ENCODE measurements at places on chromosomes 2 and 18.

- no peak for DNase-seq
These were observed 111.7 kb upstream of the ATP5MC3 start for GRCh38 chr2:175293195-175293594.

DNA sequence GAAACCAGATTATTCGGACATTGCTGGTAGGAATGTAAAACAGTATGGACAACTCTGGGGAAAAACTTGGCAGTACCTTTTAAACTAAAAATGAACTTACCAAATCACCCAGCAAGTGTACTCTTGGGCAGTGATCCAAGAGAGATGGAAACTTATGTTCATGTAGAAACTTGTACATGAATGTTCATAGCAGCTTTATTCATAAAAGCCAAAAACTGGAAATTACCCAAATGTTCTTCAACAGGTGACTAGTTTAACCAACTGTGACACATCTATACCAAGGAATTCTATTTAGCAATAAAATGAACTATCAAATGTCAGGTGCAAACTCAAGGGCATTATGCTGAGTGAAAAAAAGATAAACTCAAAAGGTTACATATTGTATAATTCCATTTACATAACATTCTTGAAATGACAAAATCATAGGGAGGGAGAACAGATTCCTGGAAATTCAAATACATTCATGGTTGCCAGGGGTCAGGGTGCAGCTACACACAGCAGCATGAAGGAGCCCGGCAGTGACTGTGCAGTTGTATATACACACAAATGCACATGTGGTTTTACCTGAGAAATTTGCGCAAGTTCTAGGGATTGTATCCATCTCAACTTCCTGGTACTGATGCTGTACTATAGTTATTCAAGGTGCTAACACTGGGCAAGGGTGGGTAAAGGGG lies 3.5 kb upstream of the RNU4ATAC start:
- no peak for DNase-seq

GRCh38 chr2:178473931-178474330 lies 4.5 kb downstream of the FKBP7 start:
- DNase-seq, result no peak

DNA sequence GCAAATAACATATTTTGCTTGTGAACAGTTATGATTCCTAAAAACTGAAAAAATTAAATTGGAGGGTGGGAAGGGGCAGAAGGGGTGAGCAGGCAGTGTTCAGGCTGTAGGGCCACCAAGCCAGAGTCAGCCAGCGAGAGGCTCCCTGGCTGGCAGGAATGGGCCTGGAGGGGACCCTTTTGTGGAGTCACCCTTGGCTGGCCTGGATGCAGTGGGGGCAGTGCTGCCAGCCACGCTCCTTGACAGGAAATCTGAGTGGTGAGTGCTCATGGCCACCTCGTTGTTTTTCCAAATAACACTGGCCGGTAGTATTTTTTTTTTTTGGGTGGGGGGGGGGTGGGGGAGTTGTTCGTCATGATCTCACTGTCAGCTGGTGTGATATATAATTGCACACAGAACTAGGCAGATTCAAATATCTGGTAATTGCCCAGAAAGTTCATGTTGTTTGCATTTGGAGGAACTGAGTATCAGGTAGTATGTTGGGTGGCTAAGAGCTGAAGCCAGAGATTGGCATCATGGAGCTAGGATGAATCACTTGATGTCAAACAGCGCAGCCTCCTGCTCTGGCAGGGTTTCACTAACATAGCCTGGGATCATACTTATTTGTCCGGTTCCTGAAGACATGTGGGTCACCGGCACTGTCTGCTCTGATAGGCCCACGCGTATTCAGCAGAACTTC lies 160.0 kb downstream of the PTGR3 start:
- no peak for DNase-seq

DNA sequence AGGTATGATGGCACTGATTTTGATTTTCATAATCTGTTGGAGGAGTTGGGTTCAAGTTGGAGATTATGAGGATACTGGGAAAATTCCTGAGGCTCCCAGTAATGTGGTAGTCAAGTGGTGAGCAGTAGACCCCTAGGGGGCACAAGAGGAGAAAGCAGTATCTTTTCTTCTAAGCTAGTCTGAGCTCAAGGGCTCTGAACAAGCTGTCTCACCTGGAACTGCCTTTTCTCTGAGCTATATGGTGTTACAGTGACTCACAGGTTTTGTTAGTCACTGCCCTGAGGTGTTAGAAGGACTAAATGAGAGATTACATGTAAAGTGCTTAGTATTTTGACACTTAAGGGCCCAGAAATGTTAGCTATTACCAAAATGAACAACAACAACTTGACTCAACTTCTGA lies 42.2 kb downstream of the CD302 start:
- no peak for DNase-seq

GRCh38 chr2:70513738-70514137 lies 39.9 kb downstream of the TGFA start:
- no peak for DNase-seq

- no peak for DNase-seq
These were observed 129.2 kb downstream of the ETAA1 start for GRCh38 chr2:67526283-67526682.

Measured in activated naive CD4-positive, alpha-beta T cell treated with anti-CD3 and anti-CD28 coated beads, Interleukin-2, amount 50 U/mL, for 72 hours (primary cell).